T-helper 9 cell (primary cell): ENCODE measurements at places on chromosomes 13 and 19.

- no peak for DNase-seq
These were observed 129.1 kb downstream of the URI1 start for GRCh38 chr19:30070968-30071632.

- peak; percentile 49 for DNase-seq
These were observed 43.3 kb downstream of the RFX2 start for GRCh38 chr19:6066661-6067646.

DNA sequence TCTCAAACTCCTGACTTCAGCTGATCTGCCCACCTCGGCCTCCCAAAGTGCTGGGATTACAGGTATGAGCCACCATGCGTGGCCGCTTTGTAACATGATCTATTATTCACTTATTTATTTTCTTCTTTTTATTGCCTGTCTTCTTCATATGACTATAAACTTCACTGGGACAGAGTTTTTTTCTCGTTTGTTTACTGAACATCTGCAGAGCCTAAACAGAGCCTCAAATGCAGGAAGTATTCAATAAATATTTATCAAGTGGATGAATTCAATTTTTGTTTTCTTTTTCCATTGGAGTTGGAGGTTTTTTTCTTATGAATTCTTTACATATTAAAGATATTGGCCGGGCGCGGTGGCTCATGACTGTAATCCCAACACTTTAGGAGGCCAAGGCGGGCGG, 54.7 kb downstream of the SKA3 start:
- DNase-seq, result no peak

GRCh38 chr19:18274781-18275356, 617 bp upstream of the IQCN start:
- no peak for DNase-seq

- DNase-seq, result no peak
These were observed 5.2 kb upstream of the OR7A5 start for GRCh38 chr19:14840206-14840605.

DNA sequence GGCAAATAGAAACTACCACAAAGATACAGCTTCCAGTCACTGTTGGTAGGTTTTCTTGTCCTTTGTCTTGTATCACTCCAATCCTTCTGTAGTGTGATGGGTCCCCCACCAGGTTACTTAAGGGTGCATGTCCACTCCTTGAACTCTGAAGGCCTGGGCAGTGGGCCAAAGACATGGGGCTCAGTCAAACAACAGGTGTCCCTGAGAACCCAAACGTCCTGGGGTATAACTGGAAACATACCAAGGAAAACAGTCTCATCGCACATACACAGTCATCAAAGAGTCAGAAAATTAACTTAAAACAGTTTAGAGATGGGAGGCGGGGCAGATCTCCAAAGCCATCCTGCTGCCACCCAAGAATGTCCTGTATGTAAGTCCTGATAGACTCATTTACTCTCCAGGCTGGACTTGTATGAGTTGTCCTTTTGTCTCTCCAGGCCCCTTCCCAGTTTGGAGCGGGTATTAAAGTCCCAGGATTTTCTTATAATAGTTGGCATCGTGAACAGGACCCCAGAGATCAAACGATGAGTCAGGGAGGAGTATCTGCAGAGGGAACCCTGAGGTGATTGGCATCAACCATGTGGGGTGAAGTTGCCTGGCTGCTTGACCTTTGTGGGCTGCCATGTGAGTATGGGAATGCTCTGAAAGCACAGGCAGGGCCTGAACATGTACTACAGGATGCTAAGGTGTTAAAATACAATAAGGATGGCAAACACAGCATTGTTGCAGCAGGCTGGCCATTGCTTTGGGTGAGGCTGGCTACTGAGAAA, 613.2 kb upstream of the KLF12 start:
- no peak for DNase-seq

DNA sequence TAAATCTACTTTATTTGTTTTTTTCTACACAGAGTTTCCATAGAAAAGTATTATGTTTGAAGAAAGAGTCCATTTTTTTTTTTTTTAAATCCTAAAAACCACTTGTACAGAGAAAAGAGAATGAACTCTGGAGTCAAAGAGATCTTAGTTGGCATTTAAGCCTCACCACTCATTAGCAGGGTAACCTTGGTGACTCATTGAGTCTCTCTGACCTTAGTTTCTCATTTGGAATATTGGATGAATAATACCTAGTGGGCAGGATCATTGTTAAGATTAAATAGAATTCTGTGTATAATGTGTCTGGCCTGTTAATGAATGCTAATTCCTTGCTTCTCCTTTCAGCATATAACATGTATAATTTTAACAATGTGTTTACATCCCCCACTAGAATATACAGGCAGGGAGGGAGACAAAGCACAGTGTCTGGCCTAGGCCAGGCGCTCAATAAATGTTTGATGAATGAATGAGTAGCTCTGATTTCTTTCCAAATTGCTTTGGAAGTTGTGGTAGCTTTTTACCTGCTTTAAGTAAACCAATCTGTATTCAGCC, 48.7 kb upstream of the MYCBP2 start:
- DNase-seq, result no peak

- no peak for DNase-seq
These were observed 2.6 kb downstream of the UBXN6 start for GRCh38 chr19:4454747-4455718.

DNA sequence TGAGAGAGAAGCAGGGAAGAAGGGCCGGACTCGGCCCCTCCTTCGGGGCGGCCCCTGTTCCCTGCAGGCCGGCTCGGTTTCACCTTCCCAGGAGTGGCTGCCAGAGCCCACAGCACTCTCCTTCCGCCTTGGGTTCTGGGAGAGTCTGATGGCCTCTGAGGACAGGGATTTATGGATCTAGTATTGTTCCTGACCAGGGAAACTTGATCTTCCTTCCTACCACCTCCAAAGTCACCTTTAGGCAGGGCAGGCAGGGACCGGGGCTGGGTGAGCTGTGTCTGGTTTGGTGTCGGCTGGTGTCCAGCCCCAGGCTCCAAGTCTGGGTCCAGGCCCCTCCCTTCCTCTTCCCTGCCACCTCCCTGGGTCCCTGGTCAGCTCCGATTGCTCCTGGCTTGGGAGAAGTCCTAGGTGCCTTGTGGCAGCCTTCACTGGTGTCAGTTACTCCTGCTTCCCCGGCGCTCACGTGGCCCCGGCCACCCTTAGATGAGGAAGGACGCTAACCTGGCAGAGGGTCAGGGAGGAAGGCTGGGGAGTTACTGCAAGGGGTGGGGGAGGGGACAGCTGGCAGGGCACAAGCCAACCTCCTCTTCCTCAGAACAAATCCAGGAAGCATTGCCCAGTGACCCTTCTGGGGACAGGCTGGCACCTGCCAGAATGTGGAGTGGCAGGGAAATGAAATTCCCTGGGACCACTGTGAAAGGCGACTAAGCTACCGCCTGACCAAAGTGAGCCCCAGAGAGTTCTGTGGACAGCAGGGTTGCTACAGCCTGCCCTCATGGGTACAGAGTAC, 18.8 kb downstream of the RFX1 start:
- DNase-seq, result no peak

GRCh38 chr13:72530471-72530870, 197.0 kb downstream of the MZT1 start:
- no peak for DNase-seq

DNA sequence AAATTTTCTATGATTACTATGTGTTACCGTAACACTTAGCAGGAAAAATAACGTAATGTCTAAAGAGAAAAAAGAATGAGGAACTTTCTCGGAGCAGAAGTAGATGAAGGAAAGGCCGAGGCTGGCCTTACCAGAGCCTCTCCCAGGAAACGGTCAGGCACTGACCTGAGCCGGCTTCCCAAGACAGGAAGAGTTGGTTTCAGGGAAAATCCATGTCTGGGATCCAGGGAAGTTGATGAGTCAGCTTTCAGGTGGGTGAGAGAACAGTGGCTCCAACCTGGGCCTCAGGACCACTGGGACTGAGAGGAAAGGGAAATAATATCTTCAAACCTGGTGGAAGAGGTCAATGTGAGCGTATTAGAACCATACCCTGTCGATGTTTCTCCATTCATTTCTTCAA, 93.3 kb upstream of the UBL3 start:
- no peak for DNase-seq

DNA sequence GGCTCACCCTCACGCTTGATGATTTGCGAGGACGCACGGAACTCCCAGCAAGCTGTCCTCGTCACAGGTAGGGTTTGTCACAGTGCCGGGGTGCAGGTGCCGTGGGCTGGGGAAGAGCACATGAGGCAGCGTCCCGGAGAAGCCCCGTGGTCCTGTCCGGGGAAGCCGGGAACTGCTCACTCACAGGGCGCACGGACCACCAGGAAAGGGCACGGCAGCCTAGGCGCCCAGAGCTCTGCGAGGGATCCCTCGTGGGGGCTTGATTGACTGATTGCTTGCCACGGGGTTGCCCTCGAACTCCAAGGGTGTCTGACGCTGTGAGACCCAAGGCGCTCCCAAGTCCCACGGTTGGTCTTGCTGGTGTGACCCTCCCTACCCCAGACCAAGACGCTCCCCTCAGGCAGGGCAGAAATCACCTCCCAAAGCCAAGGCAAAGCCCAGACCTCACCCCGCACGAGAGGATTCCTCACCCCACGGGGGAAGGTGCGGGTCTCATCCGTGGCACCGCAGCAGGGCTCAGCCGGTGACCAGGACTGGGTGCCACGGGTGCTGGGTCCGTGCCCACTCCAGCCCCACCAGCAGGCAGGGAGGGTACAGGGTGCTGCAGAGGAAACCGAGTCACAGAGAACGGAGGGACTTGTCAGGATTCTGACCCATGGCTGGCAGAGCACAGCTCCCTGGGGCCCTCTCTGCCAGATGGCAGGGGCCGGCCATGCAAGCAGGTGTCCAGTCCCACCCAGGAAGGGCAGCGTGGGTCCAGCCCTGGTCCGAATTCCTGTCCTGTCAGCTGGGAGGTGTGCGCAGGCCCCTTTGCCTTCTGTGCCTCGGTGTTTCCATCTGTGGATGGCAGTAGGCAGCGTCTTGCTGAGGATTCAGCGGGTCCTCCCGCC, 7.7 kb downstream of the C2CD4C start:
- no peak for DNase-seq

- DNase-seq, result no peak
These were observed 909.2 kb upstream of the PCDH20 start for GRCh38 chr13:62324842-62325241.

GRCh38 chr19:9352505-9352904, 10.3 kb upstream of the ZNF177 start:
- no peak for DNase-seq

- no peak for DNase-seq
These were observed 1551.3 kb upstream of the MIR17HG start for GRCh38 chr13:89796196-89796595.

GRCh38 chr13:91468301-91468700, 69.9 kb downstream of the GPC5 start:
- no peak for DNase-seq

DNA sequence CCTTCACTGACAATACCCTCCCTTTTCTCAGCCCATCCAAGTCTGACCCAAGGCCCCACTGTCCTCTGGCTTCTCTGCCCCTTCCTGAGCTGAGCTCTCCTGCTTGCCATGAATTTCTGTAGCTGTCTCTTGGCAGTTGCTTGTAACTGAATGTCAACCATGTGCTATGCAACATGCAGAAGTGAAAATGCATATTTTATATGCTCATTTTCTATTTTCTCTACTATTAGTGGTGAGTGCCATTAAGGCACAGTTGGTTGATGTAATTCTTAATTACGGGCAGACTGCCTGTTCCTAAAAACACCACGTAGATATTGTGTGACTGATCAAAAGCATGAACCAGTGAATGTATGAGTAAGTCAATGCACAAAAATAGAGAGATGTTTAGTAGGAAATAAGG, 29.6 kb downstream of the TNFSF11 start:
- no peak for DNase-seq

DNA sequence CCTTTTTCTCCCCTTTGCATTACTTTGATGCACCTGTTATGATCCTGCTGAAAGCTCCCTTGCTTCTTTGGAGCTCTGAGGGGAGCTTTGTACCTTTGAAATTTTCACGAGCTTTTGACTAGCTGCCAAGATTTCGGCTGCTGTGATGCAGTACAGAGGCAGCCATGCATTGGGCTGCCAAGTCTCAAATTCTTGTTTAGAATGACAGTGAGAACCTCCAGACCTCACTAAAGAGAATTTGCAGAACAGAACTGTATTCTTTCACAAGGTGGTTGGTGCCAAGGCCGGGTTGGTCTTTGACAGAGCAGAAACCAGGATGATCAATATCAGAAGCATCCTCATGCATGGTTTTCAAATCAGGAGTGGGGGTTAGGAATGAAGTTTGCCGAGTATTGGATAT, 414.8 kb downstream of the GPC5 start:
- DNase-seq, result no peak

DNA sequence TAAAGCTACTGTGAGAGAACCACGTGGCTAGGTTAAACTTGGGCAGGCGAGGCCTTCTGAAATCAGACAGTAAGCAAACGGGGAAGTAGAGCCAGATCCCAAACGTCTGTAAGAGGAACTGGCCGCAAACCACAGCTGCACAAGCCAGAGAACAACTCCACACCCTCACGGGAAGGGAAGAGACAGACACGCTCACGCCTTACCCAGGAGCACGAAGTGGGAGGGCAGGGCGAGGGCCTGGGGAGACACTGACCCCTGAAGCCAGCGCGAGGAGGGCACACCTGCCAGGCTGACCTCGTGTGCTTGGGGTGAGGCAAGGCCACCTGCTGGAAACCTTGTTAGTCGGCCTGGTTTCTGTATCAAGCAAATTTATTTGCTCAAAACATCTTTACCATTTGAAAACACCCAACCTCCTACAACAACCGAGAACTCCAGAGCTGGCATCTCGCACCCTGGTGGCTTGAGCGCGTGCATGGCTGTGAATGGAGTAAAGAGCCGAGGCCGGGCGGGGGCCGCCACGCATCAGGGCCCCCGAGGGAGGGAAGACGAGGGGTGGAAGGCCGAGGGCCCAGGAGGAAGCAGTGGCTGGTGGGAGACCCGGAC, 7.3 kb downstream of the POLR2E start:
- DNase-seq, result peak; percentile 52

DNA sequence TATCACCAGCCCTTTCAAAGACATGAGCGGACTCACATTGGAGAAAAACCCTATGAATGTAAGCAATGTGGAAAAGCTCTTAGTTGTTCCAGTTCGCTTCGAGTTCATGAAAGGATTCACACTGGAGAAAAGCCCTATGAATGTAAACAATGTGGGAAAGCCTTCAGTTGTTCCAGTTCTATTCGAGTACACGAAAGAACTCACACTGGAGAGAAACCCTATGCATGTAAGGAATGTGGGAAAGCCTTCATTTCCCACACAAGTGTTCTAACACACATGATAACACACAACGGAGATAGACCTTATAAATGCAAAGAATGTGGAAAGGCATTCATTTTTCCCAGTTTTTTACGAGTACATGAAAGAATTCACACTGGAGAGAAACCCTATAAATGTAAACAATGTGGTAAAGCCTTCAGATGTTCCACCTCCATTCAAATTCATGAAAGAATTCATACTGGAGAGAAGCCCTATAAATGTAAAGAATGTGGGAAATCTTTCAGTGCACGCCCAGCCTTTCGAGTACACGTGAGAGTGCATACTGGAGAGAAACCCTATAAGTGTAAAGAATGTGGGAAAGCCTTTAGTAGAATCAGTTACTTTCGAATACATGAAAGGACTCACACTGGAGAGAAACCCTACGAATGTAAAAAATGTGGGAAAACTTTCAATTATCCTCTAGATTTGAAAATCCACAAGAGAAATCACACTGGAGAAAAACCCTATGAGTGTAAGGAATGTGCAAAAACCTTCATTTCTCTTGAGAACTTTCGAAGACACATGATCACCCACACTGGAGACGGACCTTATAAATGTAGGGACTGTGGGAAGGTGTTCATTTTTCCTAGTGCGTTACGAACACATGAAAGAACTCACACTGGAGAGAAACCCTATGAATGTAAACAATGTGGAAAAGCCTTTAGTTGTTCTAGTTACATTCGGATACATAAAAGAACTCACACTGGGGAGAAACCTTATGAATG, 17.6 kb downstream of the ZNF791 start:
- DNase-seq, result no peak
